Stimulated activated CD4-positive, alpha-beta T cell treated with anti-CD3 and anti-CD28 coated beads, TNF-alpha, amount 100 ng/mL, for 1 hour (primary cell): ENCODE measurements at places on chromosomes 2 and 18.

- DNase-seq, result no peak
Measured at GRCh38 chr2:48419884-48420511, 110.0 kb upstream of the STON1 start.

- DNase-seq, result no peak
Measured at GRCh38 chr2:167686691-167687090, 560.7 kb downstream of the STK39 start.

DNA sequence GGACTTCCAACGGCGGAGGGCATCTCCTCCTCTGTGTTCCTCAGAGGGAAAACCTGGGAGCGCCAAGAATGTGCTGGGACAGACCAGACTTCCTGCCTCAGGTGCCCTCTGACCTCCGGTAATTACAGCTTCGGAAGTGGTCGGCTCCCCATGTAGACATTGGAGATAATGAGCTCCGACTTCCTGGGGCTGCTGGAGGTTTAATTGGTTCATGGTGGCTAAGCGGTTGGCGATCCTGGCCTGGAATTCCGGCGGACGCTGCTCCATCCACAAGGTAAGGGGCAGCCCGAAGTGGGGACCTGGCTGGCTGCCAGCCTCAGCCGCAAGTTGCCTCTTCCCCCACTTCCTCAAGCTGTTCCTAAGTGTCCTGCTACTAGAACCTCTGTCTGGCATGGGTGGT, 83.2 kb upstream of the EPC2 start:
- no peak for DNase-seq

DNA sequence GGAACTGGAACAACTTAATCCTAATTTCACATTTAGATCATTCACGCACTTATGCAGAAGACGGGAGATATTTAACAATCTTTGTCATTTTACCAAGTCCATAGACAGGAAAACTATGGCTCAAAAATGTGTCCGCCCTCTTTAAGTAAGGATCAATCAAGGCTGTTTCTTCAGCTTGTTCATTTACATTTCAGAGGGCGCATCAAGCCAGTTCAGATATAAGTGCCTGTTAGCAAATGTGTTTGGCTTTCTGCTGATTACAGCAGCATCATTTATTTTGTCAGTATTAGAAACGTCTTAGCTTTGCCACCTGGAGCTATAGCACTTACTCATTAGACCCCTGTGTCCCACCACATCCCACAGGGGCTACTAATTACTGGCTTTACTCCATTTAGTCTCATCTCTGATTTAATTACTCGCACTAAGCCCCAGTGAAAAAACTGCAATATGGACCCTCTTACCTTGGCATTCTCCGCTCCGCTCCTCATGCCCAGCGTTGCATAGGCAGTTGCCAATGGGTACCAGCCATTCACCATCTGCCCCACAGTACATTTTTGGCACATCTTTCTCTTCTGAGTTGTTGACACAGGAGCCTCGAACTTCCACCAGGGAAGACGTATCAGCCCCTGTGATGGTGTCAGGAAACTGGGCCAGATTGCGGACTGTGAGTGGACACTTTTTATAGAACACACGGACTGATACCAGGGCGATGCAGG, 8.7 kb downstream of the EPHA4 start:
- DNase-seq, result no peak

GRCh38 chr2:14420851-14421250, 211.7 kb upstream of the LRATD1 start:
- DNase-seq, result no peak

DNA sequence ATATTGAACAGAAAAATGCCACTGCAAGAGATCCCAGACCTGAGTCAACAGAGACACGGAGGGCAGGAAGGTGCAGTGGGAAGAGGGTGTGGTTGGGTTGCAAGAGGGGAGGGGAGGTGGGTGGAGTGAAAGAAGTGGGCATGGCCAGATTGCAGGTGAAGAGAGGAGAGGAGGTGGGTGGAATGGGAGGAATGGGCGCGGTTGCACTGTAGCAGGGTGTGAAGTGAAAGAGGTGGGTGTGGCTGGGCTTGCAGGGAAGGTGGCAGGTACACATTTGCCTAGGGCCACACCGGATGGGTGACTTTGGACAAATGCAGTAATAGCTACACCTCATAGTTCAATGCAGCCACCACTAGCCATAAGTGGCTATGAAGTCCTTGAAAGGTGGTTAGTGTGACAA, 71.1 kb downstream of the DOCK10 start:
- DNase-seq, result no peak
